Renal cortical epithelial cell (primary cell): ENCODE measurements at places on chromosomes 1 and 21.

GRCh38 chr21:45164124-45164511 lies 89.7 kb downstream of the ADARB1 start:
- no peak for DNase-seq

DNA sequence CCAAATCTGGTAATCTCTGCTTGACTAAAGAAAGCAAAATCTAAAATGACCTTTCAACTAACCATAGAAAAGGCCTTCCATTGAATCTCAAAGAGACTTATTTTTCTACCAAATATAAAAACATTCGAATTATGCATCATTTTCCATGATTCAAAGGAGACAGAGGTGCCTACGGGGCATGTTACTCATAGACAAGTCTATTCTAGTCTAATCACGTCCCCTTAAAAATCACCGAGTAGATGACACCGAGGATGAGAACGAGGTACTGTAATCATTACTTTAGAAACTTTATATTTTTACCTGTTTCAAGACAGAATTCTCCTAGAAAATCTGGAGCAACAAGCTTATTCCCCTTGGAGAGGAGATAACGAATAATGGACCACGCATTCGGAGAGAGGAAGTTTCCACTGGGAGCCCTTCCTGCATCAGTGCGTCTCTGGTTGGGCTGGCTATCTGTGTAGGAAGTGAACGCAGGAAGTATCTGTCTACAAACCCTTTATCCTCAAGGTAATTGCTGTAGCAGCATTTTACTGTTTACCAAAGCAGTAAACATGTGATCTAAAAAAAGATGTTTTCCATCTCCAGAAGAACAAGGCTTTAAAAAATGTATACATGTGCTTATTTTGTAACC lies 9.5 kb downstream of the ERG start:
- no peak for DNase-seq

DNA sequence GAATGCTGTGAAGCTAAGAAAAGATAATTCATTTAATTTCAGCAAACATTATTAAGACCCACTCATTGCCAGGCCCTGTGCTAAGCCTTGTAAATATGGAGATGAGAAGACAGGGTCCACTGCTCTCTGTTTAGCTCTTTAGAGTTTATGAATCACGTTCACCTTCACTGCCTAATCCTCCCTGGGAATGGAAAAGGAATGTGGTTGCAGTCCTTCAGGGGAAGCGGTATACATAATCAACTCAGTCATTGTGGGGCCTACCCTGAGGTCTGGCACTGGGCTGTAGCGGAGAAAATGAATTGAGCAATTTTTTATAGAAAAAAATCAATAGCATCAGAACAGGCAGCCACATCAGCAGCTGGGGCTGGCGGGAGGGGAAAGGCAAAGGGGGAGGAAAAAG lies 412.1 kb upstream of the NFIA start:
- peak; percentile 91 for DNase-seq

DNA sequence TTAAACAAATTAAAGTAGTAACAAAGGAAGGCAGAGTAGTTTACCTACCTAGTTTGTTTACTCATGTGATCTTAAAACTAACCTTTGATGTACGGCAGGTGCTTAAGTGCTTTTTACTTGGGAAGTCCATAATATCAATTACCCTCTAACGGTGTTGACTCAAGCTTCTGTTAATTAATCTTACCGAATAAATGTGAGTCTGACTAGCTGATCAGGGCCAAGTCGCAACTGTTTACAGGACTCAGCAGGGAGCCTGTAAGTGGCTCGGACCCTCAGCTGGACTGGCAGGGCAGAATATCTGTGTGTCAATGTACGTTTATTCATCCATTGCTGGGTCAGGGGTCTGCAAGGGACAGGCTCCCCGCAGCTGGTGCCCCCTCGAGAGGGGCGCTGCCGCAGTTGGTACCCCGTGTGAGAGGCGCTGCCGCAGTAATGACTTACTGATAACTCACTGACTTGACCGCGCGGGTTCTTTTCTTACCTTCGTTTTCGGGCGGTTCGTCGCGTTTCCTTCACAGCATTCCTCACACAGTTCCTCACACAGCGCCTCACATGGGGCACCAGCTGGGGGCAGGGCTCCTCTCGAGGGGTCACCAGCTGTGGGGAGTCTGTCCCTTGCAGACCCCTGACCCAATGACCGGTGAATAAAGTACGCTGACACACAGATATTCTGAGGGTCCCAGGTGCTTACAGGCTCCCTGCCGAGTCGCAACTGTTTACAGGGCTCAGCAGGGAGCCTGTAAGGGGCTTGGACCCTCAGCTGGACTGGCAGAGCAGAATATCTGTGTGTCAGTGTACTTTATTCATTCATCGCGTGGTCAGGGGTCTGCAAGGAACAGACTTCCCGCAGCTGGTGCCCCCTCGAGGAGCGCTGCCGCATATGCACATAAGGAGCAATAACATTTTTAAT lies 3.0 kb downstream of the FMO1 start:
- peak; percentile 51 for DNase-seq

GRCh38 chr1:244920911-244921761 lies 56.8 kb upstream of the HNRNPU start:
- DNase-seq, result no peak

GRCh38 chr1:109229531-109230127 lies 15.9 kb downstream of the SARS1 start:
- no peak for DNase-seq

GRCh38 chr1:186605762-186606350 lies 74.4 kb downstream of the PTGS2 start:
- peak; percentile 3 for DNase-seq

DNA sequence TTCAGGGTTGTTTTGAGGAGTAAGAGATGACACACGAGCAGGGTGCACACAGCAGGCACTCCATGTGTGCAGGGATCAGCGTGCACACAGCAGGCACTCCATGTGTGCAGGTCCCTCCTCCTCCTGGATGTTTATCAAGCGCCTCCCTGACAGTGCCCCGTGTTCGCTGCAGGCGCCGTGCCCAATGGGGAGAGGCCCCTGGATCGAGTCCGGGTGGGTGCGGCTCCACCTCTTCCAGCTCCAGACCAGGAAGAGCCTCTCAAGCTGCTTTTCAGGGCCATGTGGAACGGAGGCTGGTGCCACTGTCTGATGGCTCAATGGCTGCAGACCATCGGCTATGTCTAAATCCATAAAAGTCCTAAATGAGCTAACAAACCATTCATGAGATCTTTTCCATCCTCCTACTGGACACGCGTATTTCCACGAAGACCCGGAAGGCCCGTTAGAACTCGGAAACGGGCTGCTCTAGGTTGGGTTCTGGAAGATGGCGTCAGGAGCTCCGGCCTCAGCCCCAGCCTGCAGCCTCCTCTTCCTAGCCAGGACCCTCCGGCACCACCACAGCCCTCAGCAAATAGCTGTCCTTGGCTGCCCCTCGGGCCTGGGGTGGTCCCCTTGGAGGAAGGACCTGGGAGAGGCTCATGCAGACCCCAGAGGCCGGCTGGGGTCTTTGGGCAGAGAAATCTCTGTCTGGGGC lies 36.0 kb downstream of the RRP1 start:
- DNase-seq, result no peak

GRCh38 chr1:200366577-200367253 lies 43.1 kb downstream of the ZNF281 start:
- peak; percentile 89 for DNase-seq

GRCh38 chr1:210586771-210587170 lies 258.1 kb downstream of the HHAT start:
- no peak for DNase-seq

- DNase-seq, result no peak
These were observed 8.6 kb downstream of the AGO3 start for GRCh38 chr1:35939484-35939883.

- no peak for DNase-seq
These were observed 750 bp upstream of the PTGFRN start for GRCh38 chr1:116908820-116909511.

DNA sequence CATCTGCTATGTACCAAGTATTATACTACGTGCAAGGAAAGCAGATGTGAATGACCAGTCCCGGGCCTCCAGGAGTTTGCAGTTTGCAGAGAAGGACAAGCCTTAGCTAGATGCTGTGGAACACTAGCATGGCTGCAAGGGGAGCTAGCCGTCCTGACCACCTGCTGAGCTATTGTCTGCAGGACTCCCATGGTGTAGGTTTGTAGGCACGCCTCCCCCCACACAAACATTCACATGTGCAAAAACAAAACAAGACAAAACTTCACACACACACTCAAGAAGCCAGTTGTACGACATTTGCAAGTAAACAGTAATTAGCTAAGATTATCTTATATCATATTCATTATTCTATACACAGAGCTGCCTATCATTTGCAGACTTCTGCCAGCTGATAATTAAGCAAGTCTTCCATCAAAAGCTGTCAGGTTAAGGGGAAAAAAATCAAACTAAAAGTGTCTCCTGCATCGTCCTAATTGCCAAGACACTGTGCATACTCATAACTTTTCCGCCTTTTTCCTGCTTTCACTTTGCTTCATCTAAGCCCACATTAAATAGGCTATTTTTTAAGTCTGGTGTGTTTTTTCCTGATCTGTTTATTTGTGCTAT lies 10.7 kb upstream of the HNRNPU start:
- DNase-seq, result no peak

DNA sequence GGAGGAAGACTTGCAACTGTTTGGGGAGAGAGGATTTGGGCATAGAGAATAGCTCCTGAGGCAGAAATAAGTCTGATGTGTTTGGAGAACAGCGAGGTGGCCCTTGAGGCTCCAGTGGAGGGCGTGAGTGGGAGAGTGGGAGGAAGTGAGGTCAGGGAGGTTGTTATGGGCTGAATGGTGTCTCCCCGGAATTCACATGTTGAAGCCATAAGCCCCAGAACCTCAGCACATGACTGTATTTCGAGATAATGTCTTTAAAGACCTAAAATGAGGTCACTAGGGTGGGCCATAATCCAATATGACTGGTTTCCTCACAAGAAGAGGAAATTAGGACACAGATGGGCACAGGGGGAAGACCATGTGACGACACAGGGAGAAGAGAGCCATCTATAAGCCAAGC lies 17.9 kb upstream of the APP start:
- no peak for DNase-seq

- no peak for DNase-seq
These were observed 128.4 kb downstream of the HIVEP3 start for GRCh38 chr1:41790351-41790750.

DNA sequence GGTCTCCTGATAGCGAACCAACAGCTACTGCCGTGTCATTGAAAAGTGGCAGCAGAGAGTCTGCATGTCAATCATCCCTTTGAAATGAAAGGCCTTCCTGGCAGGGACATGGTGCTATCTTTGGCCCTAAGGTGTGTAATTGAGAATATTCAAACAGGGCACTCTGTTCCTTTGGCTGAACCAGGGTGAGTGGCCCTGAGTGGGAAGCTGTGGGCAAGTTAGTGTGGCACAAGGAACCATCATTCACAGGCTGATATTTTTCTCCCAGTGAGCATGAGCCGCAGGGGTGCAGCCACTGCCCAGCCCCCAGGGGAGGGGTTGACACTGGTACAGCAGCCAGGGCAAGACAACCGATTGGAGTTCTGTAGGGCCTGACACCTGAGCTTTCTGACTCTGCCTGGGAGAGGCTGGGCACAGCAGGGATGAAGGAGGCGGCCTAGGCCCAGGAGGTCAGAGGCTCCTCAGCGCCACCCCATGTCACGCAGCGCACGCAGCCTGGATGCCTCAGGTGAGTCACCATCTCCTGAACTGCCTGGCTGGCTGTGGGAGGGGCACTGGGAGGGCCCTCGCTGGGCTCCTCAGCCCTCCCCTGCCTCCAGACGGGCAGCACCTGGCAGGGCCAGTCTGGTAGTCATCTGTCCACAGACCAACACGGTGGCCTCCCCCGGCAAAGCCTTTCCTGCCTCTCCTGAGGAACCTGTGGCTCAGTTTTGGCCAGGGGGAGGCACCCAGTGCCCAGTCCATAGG lies 13.2 kb downstream of the QSOX1 start:
- peak; percentile 47 for DNase-seq

DNA sequence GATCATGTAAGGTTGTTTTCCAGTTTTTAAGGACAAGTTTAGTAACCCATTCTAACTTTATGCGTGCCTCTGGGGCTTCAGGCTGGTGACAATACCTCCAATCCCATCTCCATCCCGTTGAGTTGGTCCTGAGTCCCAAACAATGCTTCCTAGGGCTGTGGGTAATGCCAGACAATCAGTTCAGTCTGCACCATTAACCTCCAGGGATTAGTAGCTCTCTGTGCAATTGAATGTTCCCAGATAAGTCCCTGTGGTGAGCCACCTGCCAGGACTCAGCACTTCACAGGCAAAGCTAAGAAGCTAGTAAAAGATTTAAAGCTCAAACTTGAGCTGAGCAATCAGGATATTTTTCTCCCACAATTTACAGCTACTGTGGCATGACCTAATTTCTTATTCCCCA lies 462.2 kb upstream of the PTBP2 start:
- DNase-seq, result no peak

DNA sequence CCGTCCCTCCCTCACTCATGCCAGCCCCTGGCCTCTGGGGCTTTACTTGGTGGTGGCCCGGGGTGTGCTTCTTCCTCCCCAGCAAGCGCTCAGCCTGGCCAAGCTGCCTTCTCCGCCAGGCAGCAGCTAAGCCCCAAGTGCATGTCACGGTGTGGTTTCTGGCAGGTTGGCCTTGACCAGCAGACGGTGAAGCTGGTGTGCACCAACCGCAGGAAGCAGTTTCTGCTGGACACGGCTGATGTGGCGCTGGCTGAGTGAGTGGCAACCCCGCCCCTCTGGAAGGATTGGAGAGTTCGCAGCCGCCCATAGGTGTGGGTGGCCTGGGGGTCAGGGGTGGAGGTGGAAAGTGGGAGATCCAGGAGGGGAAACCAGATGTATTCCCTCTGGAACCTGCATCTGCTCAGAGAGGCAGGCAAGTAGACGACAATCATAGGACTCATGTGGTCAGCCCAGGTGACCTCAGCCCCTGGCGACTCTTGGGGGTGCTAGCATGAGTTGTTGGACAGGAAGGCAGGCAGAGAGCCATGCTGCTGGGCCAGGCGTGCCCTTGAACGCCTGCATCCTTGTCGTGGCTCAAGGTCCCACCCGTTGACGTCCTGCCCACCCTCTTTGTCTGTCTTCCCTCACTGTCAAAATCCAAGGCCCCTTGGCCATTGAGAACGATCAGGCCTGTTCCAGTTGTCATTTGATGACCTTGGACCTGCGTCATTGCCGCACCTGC lies 7.0 kb upstream of the SLC25A34 start:
- no peak for DNase-seq
